ENCODE measurements at places on chromosomes 7 and 10.
A peak's percentile ranks its signal among the peaks of the same experiment; 100 is the strongest.

GRCh38 chr7:32093415-32094408 is 23.5 kb upstream of the PDE1C start:
- DNase-seq, result no peak

DNA sequence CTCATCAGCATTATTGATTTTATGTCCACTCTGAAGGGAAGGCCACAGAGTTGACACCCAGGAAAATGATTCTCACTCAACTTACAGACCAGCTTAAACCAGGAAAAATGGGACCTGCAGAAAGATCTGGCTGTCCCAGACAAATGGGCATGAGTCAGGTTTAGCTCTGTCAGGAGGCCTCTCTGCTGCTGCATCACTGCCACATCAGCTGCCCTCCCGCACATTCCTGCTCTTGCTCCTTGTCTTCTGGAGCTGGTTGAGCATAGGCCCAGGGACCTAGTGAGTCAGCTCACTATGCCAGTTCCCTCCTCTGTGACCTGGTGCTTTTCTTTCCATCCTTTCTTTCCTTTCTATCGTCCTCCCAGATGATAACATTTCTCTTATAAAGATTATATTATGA is 18.8 kb upstream of the SMNDC1 start:
- no peak for DNase-seq

GRCh38 chr7:2710286-2710655 is 22.3 kb downstream of the AMZ1 start:
- DNase-seq, result peak; percentile 63

GRCh38 chr10:20858292-20859124 is 38.6 kb downstream of the NEBL start:
- no peak for DNase-seq
